ENCODE measurements at places on chromosomes 2 and 18. TPM values are rescaled to one million over a fixed set of nuclear protein-coding genes. Genes with fewer than 3 reads are reported as not detected.

The STARD6 gene
- 1.2 TPM for total RNA-seq

The CMPK2 gene
- 1.8 TPM for total RNA-seq

The TNFRSF11A gene
- under 0.01 TPM for total RNA-seq

The PCARE gene
- not detected for total RNA-seq

The VIL1 gene
- total RNA-seq: under 0.01 TPM

The SIX2 gene
- total RNA-seq: 41.8 TPM

The PSTPIP2 gene
- 9.9 TPM for total RNA-seq

The FHOD3 gene
- 38.3 TPM for total RNA-seq

The NAT8 gene
- not detected for total RNA-seq

The CCDC74B gene
- 5.6 TPM for total RNA-seq

The NT5DC4 gene
- total RNA-seq: not detected

All from articular chondrocyte of knee joint (primary cell).